Stimulated activated CD4-positive, alpha-beta T cell treated with anti-CD3 and anti-CD28 coated beads, TNF-alpha, amount 100 ng/mL, for 1 hour (primary cell): ENCODE measurements at places on chromosomes 11 and 22.
A peak's percentile ranks its signal among the peaks of the same experiment; 100 is the strongest.

DNA sequence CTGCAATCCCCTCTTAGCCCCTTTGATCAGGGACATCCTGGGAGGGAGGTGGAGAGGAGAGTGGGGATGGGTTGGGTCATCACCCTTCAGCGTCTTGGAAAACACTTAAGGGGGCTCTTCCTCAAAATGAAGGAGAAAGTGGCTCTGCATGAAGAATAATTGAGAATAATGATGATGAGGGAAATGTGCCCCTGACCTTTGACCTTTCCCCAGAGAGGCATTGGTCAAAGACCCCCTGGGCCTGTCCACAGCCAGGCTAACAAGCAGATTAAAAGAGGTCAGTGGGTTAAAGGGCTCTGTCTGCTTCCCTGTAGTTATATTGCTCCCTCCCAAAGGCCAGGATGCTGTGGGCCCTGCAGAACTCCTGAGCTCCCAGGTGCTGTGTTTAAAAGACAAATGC is 68.7 kb downstream of the NAV2 start:
- no peak for DNase-seq

GRCh38 chr11:64870176-64870892 is 8.1 kb downstream of the EHD1 start:
- no peak for DNase-seq

DNA sequence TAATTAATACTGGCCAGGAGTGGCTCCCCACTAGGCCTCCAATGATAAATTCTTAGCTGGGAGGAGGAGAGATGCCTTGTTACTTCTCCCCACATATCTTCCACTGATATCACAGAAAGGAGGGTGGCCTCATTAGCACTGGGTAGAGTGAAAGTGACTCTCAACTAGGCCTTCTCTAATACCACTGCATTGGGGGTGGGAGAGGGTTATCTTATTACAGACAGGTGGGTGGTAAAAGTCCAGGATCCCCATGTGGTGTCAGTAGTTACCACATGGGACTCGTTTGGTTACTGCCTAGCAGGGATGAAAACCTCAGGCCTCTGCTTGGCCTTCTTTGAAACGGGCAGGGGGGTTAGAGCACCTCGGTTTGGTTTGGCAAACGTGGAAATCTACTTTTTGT is 167.3 kb downstream of the UVRAG start:
- no peak for DNase-seq

DNA sequence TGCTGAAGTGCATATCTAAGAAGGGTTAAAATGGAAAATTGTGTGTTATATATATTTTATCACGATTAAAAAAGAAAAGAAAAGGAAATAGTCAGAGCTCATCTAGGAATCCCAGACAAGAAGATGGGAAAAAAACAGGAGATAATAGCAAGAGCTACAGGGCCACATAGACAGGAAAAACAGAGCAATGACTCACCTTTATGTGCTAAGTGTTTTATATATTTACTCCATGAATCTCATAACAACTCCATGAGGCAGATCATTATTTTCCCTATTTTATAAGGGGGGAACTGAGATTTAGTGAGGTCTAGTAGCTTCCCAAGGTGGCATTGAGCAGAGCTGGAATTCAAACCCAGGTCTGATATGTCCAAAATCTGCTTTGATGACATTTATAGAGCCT is 18.1 kb upstream of the ELF5 start:
- DNase-seq, result no peak

- no peak for DNase-seq
These were observed 107.5 kb upstream of the OR4B1 start for GRCh38 chr11:48109046-48109666.

- no peak for DNase-seq
These were observed 72.9 kb upstream of the OR4C15 start for GRCh38 chr11:55481416-55481815.

DNA sequence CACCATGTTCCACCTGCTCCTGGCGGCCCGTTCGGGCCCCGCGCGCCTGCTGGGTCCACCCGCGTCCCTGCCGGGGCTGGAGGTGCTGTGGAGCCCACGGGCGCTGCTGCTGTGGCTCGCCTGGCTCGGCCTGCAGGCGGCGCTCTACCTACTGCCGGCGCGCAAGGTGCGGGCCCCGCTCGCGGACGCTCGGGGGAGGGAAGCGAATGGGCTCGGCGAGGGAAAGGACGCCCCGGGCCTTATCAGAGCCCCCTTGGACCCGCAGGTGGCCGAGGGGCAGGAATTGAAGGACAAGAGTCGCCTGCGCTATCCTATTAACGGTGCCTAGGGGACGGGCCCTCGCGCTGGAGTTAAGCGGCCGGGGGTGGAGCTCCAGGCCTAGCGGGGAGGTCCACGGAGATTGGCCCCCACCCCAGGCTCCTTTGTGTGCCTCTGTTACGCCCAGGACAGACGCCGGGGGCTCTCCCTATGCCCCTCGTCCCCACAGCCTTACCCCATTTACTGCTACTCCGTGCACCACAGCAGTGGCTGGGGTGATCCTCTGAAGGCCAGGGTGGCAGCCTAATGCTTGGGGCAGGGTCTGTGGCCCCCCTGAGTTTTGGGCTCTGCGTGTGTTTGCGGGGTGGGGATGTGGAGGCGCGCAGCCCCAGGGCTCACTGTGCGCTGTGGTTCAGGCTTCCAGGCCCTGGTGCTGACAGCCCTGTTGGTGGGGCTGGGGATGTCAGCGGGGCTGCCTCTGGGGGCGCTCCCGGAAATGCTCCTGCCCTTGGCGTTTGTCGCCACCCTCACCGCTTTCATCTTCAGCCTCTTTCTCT is 1.1 kb downstream of the TM7SF2 start:
- peak; percentile 43 for DNase-seq

DNA sequence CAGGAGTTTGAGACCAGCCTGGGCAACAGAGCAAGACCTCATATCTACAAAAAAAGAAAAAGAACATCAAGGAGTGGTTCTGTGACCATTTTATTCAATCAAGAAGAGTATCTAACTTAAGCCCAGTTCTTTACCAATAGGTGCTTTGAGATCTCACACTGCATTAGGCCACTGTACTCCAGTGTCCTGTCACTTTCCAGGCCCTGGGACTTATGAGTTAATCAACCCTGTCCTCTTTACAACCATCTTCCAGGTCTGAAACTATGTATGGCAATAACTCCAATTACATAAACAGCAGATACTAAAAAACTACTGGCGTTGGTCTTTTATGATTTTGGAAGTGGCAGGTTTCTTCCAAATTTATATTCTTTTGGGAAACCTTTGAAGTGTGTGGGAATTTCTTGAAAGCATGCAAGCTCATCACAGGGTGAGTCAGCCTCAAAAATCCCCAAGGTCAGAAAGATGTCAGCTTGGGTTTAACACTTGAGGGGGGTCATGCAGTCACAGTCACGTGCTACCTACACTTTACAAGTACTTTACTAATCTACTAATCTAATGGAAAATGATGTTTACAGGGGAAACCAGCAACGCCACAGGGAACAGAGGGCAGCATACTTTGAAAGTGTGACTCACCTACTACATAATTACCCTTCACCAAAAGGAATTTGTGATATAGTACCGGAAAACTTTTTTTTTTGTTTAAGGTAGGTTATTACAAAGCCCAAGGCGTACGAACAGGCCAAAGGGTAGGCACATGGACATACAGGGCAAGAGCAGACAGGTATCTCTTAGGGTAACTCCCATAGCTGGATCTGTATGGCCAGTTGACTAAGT is 15.6 kb downstream of the PISD start:
- DNase-seq, result no peak

DNA sequence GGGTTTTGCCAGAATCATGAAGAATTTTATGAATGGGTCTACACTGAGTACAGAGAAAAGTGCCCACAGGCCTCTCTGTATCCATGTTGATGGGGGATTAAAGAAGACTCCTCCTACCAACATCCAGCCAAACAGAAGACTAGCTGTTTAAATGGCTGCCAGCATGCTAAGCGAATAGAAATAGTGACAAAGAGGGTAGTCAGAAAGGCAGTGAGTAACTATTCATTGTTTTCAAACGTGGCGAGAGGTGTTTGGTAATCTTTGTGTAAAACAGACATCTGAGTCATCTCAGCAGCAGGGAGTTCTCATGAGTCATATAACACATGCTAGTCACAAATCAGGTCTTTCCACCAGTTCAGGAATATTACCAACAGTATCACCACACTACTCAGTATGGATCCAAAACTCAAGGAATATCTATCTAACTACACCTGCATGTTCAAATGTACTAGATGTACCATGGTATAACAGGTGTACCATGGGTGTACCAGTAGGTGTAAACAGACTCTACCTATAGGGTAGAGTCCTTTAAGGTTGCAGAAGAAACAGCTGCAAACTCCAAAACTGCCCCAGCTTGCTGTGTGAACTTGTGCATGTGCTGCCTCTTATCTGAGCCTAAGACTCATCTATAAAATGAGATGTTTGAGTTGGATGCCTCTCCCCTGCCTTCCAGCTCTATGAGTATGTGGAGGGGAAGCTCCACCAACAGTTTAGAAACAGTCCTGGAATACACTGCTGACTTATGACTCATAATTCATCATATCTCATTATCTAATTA is 82.0 kb downstream of the SLC1A2 start:
- DNase-seq, result no peak

DNA sequence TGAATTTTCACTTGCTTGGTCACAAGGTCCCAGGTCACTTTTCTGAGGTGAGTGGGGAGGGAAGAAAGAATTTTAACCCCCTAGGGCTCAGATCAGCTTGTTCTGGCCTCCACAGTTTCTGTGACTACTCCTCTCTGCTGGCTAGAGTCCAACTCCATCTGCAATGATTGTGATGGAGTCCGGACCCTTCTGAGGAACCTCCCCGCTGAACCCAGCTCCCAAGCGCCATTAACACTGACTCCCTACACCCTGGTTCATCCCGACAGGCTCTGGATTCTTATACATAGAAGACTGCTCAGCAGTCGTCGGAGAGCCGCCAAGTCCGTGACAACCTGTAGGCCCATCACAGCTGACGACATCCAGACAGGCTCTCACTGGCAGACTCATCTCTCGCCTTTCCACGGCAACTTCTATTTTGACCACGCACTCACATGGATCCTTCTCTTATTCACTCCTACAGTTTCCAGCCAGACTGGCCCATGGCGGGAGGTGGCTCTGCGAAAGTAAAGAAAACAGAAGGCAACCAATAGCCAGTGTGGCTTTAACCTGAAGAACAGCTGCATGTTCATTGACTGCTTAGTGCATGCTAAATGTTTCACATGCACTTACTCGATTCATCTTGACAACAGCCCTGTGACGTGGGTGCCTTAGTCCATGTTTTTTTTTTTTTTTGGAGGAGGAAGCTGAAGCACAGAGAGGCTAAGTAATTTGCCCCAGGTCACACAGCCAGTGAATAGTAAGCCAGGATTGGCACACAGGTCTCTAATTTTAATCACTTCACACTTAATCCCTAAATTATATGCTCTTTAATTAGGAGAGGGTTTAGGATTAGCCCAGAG is 68.0 kb upstream of the PRDM11 start:
- DNase-seq, result no peak

DNA sequence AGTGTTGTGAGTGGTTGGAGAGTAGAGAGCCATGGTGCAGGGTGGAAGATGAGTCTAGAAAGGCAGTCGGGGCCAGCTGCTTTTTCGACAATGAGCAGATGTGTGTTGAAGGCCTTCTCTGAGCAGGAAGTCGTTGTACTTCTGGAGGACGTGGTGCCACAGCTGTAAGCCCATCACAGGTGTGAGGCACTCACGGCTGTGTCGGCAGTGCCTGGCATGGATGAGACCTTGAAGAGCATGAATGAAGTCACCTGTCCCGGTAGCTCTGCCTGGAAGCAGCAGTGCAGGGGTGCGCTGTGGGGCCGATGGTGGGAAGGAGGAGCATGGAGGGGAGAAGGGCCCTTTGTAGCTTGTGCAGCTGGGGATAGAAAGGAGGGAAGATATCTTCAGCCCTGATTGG is 165.2 kb downstream of the PKNOX2 start:
- DNase-seq, result no peak

DNA sequence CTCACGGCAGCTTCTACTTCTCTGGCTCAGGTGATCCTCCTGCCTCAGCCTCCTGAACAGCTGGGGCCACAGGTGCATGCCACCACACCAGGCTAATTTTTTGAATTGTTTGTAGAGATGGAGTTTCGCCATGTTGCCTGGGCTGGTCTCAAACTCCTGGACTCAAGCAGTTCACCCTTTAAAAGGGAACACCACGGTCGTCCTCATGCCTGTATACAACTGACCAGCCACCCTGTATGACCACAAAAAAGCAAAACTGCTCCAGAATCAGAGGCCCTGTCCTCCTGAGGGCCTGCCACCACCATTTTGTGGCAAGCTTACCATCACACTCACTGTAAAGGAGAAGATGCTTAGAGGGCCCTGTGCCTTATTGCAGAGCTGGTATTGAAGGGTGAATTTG is 2.2 kb downstream of the GLB1L3 start:
- no peak for DNase-seq

GRCh38 chr11:11538277-11538960 is 83.4 kb downstream of the GALNT18 start:
- no peak for DNase-seq

GRCh38 chr22:38401336-38402084 is 53.5 kb downstream of the KCNJ4 start:
- DNase-seq, result no peak

- no peak for DNase-seq
These were observed 1.5 kb downstream of the DBX1 start for GRCh38 chr11:20158597-20159257.

DNA sequence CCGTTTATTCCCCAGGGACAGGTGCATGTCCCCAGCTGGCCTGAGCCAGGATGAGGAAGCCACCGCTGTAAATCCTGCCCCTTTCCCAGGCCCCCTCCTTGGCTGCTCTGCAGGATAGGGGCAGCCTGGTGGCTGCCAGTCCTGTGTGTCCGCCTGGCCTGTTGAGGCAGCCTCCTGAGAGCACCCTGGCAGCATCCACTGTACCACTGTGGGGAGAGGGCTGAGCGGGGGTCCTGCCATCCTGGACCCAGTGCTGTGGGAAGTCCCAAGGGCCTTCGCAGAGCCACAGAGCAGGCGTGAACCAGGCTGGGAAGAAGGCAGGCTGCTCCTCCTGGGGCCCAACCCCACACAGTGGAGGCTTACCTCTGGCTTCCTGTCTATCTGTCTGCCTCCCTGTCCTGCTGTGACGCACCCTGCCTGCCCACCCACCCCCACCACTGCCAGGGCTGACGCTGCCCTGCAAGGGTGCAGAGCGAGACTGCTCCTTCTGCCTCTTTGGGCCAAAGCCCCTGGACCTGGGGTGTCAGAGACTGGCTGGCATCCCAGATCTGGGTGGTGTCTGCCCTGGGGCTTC is 8.4 kb downstream of the KCTD17 start:
- no peak for DNase-seq

DNA sequence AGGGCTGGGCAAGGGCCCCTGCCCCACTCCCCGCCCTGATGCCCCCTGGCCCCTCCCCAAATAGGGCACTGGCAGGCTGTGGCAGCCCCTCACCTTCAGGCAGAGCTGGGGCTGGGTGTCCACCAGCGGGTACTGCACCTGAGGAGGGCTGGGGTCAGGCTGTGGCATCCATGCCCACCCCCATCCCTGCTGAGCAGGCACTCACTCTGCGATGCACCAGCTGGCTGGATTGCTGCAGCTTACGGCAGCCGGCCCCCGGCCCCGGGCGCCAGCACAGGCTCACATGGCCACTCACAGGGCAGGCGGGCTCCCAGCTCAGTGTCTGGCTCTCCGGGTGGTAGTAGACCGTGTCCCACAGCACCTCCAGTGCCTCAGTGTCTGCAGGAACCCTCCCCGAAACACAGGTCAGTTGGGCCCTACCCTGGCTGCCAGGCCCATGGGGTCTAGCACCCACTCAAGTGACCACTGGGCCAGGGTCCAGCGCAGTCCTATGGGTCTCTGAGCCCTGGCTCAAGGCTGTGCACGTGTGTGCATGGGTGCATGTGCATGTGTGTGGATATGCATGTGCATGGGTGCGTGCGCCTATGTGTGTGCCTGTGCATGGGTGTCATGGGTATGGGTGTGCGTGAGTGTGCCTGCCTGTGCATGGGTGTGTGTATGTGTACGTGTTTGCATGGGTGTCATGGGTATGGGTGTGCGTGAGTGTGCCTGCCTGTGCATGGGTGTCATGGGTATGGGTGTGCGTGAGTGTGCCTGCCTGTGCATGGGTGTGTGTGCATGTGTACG is 14.4 kb downstream of the IL17REL start:
- no peak for DNase-seq
